GOT3 (cell line): ENCODE measurements at places on chromosomes 4 and X.
A peak's percentile ranks its signal among the peaks of the same experiment; 100 is the strongest.

DNA sequence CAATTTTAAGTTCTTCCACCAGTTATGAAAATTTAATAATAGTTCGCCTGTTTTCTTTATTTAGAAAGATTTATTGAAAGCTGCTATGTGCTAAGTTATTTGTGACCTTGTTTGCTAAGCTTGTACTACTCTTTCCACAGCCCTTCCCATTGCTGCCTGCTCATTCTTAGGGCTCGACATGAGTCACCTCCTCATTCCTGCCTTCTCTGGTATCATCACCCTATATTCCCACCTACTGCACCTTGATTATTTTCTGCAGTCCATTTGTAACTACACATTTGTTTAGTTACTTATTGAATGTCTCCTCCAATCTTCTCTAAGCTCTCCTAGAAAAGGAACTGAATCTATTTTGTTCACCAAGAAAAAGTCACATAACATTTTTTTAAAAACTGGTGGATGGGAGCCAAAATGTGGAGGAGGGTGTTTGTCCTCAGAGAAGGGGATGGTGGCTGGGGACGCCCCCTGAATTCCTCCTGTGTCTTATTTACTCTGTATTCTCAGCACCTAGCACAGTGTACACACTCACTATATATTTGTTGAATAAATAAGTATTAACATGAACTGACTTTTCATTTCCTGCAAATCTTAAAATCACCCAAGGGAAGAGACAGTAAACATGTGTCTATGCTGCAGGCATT is 3.7 kb upstream of the RAB9A start:
- DNase-seq: no peak

DNA sequence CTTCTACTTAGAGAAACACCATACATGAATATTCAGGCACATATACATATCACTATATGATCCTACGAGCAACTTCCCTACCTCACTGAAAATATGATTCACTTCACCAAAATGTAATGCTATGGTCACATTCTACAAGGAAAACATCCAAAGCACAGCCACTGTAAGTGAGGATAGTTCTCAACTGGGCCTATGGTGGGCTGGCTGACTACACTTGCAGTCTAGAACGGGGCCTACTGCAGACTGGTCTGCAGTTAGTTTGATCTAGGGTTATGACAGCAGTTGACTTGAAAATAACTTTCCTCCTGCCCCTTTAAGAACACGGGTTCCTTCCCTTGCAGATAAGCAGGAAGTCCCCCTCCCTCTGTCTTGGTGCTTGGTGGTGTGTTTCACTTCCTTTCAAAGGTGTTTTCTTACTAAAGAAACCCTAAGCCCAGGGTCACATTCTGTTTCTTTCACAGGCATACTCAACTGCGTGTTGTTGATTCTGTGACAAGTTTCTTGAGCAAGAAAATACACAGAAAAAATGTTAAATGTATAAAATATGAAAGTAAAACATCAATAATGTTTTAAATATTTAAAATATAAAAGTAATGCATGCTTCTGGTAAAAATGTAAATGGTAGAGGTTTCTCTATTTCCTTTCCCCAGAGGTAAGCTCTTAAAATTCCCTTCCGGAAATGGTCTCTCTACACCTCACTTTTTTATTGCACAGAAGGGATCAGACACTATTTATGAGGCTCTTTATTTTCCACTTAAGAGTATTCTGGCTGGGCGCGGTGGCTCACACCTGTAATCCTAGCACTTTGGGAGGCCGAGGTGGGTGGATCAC is 18.0 kb upstream of the TMSB4X start:
- no peak for DNase-seq

GRCh38 chr4:109051054-109051453 is 251.4 kb downstream of the COL25A1 start:
- DNase-seq: no peak

DNA sequence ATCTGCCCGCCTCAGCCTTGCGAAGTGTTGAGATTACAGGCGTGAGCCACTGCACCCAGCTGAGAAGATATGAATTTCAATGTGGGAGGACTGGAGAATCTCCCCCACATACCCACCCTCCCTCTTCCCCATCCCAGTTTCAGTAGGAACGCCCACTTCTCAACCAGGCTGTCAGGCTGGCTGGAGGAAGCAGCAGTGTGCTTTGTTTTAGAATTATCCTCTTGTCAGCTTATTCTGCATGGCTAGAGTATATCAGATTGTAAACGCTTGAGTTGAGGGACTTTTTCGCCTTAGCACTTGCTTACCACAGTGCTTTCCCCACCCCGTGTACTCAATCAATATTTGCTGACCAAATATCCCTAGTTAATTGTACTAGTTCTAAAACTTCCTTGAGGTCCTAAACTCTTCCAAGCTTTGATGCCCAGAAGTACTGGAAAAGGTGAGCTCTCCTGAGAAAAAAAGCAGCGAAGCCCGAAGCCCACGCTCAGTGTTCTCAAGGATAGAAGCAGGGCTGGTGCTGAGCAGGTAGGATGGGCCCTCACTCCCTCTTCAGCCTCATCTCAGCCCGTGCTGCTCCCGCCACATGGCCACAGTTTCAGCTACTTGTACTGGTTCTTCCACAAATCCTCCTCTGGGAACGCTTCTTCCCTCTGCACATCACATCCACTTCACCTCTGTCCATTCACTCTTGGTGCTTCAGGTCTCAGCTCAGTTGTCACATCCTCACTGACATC is 7.3 kb upstream of the ARHGAP10 start:
- no peak for DNase-seq

- DNase-seq: no peak
Measured at GRCh38 chrX:40931921-40932320, 153.3 kb upstream of the USP9X start.

- DNase-seq: peak; percentile 3
Measured at GRCh38 chrX:80335062-80335830, 85.0 kb upstream of the TENT5D start.

DNA sequence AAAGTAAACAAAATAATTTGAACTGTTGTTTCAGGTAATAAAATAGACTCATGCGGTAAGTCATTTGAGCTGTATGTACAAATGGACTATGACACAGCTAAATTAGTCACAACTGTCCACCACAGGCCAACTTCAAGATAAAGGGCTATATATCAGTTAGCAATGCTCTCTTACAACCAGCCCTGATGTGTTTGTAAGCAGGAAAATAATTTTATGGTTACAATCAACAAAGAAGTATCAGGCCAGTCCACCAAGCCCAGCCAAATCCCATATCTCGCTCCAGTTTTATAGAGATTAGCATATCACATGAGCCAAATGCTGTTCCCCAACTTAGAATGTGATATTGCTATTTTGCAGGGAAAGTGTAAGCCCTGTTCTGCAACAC is 511 bp upstream of the DUSP21 start:
- DNase-seq: no peak

DNA sequence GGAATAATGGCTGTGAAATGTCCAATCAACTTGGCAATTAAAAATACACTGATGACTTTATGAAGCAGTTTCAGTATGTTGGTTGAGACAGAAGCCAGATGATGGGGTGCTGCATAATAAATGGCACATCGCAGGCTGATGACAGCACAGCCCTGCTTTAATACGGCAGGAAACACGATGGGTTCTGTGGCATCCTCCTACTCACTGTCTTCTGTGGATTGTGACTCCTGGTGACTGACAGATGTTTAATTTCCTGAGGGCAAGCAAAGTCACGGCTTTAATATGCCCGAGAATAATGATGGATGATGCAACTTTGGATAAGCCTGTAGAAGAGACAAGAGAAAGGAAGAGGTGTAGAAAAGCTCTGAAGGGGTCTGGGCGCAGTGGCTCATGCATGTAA is 295.4 kb downstream of the TRIML1 start:
- DNase-seq: no peak

DNA sequence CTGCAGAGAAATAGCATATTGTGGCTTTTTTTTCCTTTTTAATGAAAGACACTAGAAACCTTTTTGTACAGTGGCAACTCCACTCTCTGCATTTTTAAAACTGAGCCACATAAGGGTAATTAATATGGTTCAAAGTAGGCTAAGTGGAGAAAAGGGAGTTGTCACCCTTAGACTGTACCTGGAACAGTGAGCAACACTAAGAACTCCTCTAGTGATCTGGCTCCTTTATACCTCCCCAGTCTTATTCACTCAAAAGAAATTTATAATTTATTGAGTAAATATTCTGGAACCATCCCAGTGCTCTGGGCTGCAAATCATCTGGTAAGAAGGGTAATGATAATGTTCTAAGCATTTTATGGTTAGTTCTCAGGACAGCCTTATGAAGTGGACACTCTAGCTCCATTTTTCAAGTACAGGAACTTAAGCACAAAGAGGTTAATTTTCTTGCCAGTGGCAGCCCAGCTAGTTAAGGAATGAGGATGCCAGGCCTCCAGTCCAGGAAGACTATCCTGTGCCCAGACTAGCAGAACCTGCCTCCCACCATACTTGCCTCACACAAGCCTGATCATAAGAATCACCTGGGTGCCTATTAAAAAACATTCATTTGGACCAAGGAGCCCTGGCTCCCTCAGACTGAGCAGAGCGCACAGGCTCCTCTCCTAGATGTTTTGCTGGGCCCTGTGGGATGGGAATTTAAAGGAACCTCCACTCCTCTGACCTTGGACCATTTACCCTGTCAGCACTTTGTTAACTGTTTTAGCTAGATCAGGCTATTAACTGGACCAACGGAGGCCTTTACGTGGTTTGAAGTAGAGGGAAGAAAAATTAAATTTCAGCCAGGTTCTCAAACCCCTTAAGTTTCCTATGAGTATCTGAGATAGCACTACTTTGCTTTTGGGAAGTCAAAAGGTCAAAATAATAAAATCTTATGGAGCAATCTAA is 102.6 kb downstream of the PDE5A start:
- DNase-seq: no peak

DNA sequence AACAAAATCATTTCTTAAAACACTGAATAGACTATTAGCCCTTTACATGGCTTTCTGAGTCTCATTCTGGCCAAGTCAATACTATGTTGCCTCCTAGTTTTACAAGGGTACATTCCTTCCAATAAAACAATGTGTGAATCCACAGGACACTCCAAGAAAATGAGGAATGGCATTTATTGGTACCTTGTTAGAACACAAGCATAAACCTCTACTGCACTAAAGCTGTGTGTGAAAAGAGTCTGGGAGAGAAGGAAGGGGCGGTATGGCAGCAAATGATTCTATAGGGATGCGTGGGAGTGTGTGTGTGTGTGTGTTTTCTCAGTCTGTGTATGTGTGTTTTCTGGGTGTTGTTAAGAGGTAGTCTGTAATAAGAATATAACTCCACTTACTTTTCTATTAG is 48.9 kb downstream of the CXCL1 start:
- DNase-seq: no peak

DNA sequence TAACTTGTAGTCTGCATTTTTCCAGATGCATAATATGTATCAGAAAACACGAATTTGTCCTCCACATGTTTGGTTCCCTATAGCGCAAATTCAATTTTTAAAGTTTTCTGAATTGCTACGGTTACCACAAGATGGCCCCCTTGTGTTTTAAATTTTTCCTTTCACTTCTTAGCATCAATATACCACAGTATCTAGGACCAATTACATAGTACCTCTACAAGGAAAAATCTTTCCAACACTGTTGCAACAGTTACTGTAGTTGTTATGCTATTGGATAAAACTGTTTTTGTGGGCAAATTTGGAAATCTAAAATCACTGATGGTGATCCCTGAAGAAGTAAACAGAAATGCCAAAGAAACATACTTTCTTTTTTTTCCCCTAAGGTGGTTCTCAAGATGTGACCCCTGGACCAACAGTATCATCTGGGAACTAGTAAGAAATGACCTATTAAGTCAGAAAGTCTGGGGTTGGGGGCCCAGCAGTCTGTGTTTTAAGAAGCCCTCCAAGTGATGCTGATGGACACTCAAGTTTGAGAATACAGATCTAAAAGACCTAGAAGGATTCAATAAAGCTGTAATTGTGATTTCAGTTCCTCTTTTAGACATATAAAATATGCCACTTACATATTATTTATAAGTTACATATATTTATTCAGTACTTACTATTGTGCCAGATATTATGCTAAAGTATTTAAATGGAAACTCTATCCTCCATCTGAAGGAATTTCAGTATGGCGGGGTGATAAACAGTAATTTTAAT is 3.1 kb downstream of the ZGRF1 start:
- no peak for DNase-seq

DNA sequence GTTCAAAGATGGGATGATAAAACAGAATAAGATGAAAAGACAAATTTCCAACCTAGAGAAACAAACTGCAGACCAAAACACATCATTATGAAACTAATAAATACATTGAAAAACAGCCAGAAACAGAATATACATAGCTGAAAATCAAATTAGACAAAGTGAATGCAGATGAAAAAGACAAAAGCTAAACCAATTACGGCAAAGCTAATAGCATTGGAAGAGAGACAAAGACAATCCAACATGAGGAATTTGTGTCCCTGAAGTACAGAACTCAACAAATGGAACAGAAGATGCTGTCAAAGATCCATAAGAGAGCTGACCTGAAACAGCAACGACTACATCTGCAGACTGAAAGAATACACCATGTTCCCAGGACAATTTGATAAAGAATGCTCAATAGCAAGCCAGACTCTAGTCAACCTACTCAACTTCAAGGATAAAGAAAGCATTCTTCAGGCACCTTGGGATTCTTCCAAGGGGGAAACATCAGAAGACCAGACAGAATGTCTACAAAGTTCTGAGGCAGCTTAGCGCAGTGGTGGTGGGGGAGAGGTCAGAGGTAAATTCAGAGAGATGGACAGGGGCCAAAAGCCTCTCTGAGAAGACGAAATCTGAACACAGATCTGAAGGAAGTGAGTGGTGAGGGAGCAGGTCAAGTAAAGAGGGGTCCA is 27.4 kb upstream of the IRAK1 start:
- no peak for DNase-seq

- DNase-seq: no peak
Measured at GRCh38 chrX:78658845-78659744, at the start of gene RTL3. RTL3 (minus strand) TSS chrX:78659328; CDS start chrX:78658420, 908 bp downstream.

- no peak for DNase-seq
Measured at GRCh38 chrX:85244450-85245211, 840 bp downstream of the ZNF711 start.

DNA sequence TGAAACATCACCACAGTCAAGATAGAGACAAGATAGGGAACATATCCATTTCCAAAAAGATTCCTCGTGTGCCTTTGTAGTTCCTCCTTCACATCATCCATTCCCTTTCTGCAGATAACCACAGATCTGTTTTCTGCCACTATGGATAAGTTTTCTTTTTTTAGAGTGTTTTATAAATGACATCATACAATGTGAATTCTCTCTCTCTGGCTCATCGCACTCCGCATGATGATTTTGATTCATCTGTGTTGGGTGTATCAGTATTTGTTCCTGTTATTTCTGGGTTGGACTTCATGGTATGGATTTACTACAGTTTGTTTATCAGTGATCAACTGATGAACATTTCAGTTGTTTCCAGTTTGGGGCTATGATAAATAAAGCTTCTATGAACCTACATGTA is 23.2 kb upstream of the ANXA3 start:
- DNase-seq: no peak
